ENCODE measurements at places on chromosomes 3 and 15. TPM values are rescaled to one million over a fixed set of nuclear protein-coding genes. Genes with fewer than 3 reads are reported as not detected.

MYH15 gene
- 0.18 TPM for total RNA-seq

FGD5 gene
- 58.5 TPM for total RNA-seq

DNA sequence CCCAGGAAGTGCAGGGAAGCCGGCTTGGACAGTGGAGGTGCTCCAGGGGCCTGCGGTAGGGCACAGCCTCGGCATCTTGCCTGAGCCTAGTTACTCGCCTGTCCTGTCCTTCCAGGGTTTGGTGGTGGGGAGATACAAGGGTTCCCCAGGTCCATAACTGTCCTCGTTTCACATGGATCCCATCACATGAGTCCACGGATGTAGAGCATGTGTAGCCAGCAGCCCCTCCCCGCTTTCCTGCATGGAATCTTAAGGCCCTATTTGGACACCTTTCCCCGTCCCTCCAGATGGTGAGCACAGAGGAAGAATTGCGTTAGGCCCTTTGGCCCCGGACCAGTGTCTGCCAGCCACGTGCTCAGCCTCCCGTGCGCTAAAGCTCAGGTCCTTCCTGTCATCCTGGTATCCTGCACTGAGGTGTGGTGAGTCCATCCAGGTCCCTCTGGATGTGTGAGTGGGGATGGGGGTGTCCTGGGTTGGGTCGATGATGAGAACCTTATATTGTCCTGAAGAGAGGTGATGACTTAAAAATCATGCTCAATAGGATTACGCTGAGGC is 230.4 kb downstream of the SNRPN start:
- no peak overlapping the region for H3K4me3 ChIP-seq
- DNase-seq, result no peak
- H3K36me3 ChIP-seq, result no peaks in the 10 kb centered on the region
- no peaks in the 10 kb centered on the region for H3K27me3 ChIP-seq

PLSCR4 gene
- total RNA-seq, result 95.2 TPM

IL12A gene
- 3.3 TPM for total RNA-seq

SCAP gene
- total RNA-seq, result 91.8 TPM

DNA sequence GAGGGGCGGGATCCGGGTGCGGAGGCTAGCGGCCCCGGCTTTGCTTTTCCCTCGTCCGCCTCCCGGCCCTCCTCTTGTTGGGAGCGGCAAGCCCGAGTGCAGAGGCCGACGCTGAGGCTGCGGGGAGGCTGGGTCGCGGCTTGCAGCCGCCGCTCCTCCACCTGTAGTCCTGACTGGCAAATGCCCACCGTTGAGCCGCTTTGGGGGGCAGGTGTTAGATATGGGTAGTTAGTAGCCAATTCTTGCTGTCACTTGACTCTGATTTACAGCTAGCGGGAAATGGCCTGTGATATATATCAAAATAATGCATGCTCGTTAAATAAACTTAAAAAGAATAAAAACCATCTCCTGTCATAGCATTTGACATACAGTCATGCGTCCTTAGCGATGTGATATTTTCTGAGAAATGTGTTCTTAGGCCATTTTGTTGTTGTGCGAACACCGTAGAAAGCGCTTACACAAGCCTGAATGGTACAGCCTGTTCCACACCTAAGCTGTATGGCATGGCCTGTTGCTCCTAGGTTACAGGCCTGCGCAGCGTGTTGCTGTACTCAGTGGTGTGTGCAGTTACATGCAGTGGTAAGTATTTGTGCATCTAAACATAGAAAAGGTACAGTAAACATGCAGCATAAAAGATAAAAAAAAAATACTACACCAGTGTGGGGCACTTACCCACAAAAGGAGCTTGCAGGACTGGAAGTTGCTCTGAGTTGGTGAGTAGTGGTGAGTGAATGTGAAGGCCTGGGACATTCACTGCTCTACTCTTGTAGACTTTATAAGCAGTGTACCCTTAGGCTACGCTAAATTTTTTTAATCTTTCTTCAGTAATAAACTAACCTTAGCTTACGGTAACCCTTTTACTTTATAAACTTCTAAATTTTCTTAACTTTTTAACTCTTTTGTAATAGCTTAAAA is 873 bp downstream of the CAPN7 start:
- DNase-seq, result peak; percentile 18
- H3K4me3 ChIP-seq, result peak overlapping the region; percentile 93
- no peaks in the 10 kb centered on the region for H3K27me3 ChIP-seq
- H3K36me3 ChIP-seq, result peaks cover 5% of the 10 kb centered on the region
- peak overlapping the region; percentile 98 for H3K27ac ChIP-seq
- peaks cover 6% of the 10 kb centered on the region for H3K4me1 ChIP-seq

NDUFB5 gene
- total RNA-seq, result 149 TPM

GRCh38 chr3:47156396-47156795 is 7.5 kb downstream of the SETD2 start:
- H3K36me3 ChIP-seq, result no peaks in the 10 kb centered on the region
- no peak overlapping the region for H3K27ac ChIP-seq
- no peak overlapping the region for H3K4me3 ChIP-seq
- H3K4me1 ChIP-seq, result peaks cover 26% of the 10 kb centered on the region

DNA sequence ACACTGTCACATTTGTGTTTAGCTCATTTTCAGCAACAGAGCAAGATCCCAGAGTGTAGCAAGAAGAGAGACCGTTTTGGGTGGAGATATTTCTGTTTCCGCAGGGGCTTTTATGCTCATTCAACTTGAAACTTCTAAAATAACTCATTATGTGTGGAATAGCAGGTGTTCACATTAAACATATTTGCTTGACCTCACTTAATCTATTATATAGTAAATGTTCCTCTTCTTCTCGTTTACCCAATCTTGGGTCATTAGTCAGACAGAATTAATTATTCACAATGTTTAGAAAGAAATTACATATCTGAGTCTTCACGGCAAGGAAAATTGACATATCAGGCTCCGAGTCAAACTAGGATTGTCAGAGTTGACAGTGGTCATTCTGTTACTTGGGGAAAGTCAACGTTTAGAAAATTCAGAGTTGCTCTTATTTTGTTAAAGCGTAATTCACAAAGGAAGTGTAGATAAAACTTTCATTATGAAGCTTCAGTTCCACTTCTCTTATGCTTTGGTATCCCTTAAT is 222.9 kb downstream of the TPRG1 start:
- H3K27ac ChIP-seq, result no peak overlapping the region
- no peaks in the 10 kb centered on the region for H3K36me3 ChIP-seq
- H3K4me3 ChIP-seq, result no peak overlapping the region
- no peaks in the 10 kb centered on the region for H3K4me1 ChIP-seq

DNA sequence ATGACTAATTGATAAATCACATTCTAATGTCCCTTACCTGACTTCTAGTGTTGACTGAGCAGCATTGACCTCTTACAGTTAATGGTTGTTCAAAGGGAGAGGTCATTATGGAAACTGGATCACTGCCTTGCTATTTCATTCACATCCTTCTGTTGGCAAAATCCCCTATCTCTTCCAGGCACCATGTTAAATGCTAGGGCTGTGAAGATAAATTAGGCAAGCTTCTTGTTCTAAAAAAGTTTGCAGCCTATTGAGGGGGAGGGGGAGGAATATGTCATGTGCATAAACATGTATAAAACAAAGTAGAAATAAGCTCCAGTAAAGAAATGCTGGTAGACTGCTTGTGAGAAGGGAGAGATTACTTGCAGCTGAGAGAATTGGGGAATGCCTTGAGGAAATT is 84.8 kb upstream of the MLF1 start:
- no peak overlapping the region for H3K27ac ChIP-seq
- no peaks in the 10 kb centered on the region for H3K4me1 ChIP-seq
- H3K4me3 ChIP-seq, result no peak overlapping the region
- no peaks in the 10 kb centered on the region for H3K27me3 ChIP-seq
- no peaks in the 10 kb centered on the region for H3K36me3 ChIP-seq

DNA sequence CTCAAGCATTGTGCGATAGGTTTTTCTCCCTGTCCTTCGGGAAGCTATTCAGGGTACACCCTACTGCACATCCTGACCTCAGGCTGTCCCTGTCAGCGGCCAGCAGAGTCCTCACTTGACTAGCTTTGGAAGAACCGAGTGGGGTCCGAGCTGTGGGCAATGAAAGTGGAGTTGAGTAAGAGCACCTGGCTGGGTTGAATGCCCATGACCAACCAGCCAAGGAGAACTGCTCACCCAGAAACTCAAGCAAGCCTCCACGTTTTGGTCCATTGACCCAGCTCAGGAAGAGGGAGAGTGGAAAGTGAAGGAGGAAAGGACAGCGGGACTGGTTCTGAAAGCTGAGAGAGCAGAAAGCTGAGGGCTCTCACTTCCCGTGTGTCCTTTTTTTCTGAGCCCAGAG is 36.0 kb upstream of the HDGFL3 start:
- H3K4me1 ChIP-seq, result no peaks in the 10 kb centered on the region
- no peak for DNase-seq
- no peak overlapping the region for H3K4me3 ChIP-seq
- H3K27ac ChIP-seq, result no peak overlapping the region

GRCh38 chr3:42581709-42582473 is at the start of gene SEC22C:
TSS of gene SEC22C (minus strand) at chr3:42581967. CDS start at chr3:42569046, 12,921 bp downstream.
- no peaks in the 10 kb centered on the region for H3K36me3 ChIP-seq
- peak; percentile 94 for DNase-seq
- no peaks in the 10 kb centered on the region for H3K27me3 ChIP-seq
- peak within 1 kb of the TSS; percentile 93 for H3K27ac ChIP-seq

DNA sequence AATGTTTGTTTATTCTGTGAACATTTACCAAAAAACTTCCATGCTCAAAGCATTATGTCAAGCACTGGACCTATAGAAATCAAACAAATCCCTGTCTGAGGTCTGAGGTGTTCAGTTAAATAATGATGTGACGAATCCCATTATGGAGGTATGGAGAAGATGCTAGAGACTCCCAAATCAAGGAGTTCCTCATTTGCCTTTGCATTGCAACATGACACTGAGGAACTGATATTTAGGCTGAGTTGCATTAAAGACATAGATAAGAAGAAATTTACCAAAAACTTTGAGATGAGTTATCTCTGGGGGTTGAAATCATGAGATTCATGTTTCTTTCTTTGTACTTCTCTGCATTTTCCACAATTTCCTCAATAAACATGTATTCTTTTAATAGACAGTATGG is 16.0 kb downstream of the CD200 start:
- no peaks in the 10 kb centered on the region for H3K27me3 ChIP-seq
- H3K27ac ChIP-seq, result no peak overlapping the region
- no peak overlapping the region for H3K4me3 ChIP-seq
- peaks cover 4% of the 10 kb centered on the region for H3K36me3 ChIP-seq
- peaks cover 4% of the 10 kb centered on the region for H3K4me1 ChIP-seq
- no peak for DNase-seq

DNA sequence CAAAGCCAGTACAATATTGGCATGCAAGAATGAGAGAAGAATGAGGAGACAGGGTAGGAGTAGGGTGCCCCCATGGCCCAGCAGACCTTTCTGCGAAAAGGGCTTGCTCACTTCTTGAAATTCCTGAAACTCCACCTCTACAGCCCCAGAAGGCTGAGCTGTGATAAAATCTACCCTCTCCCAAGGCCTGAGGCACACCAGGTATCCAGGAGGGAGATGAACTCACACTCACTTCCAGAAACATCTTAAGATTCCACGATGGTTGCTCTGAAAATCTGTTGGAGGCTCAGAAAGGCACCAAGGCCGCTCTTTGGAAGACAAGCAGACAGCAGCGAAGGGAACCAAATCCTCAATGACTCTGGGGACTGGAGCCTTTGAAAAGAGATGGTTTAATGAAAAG is 297.5 kb downstream of the UACA start:
- no peaks in the 10 kb centered on the region for H3K4me1 ChIP-seq
- no peaks in the 10 kb centered on the region for H3K36me3 ChIP-seq
- no peak for DNase-seq
- H3K4me3 ChIP-seq, result no peak overlapping the region

DNA sequence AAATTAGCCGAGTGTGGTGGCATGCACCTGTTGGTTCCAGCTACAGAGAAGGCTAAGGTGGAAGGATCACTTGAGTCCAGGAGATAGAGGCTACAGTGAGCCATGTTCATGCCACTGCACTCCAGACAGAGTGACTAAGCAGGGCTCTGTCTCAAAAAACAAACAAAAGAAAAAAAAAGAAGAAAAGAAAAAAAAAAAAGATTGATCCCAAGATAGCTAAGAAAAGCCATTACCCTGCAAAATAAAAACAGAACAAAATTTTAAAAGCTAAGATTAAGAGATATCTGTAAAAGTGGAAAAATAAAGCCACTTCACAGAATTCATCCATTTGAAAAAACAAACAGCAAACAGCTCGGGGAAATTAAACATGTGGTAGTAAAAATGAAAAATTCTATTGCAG is 23.8 kb downstream of the LRRC2 start:
- H3K4me1 ChIP-seq, result peaks cover 3% of the 10 kb centered on the region
- DNase-seq, result no peak

GRCh38 chr3:104040896-104041295 is 1325.8 kb upstream of the ALCAM start:
- H3K27me3 ChIP-seq, result no peaks in the 10 kb centered on the region
- no peaks in the 10 kb centered on the region for H3K4me1 ChIP-seq
- no peak overlapping the region for H3K4me3 ChIP-seq
- H3K36me3 ChIP-seq, result no peaks in the 10 kb centered on the region
- DNase-seq, result no peak

ANKRD34C gene
- total RNA-seq, result not detected

CPNE9 gene
- not detected for total RNA-seq

DNA sequence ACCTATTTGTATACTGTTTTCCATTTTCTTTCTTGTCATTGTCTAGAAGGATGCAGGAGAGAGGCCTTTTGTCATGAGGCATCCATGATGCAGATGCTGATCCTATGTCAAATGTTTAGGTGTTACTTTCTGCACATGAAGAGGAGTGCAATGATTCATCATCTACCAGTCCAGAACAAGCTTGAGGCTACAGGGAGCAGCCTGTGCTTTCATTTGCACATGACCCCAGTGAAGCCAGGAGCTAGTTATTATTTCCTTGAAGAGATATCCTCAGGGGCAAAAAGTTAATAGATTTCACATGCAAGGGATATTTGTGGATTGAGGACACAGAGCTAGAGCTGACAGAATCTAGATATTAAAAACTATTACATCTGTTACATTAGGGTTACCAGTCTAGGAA is 204.4 kb upstream of the TGFBR2 start:
- DNase-seq, result no peak
- H3K27me3 ChIP-seq, result no peaks in the 10 kb centered on the region
- no peaks in the 10 kb centered on the region for H3K36me3 ChIP-seq
- H3K4me3 ChIP-seq, result no peak overlapping the region
- no peak overlapping the region for H3K27ac ChIP-seq

DNA sequence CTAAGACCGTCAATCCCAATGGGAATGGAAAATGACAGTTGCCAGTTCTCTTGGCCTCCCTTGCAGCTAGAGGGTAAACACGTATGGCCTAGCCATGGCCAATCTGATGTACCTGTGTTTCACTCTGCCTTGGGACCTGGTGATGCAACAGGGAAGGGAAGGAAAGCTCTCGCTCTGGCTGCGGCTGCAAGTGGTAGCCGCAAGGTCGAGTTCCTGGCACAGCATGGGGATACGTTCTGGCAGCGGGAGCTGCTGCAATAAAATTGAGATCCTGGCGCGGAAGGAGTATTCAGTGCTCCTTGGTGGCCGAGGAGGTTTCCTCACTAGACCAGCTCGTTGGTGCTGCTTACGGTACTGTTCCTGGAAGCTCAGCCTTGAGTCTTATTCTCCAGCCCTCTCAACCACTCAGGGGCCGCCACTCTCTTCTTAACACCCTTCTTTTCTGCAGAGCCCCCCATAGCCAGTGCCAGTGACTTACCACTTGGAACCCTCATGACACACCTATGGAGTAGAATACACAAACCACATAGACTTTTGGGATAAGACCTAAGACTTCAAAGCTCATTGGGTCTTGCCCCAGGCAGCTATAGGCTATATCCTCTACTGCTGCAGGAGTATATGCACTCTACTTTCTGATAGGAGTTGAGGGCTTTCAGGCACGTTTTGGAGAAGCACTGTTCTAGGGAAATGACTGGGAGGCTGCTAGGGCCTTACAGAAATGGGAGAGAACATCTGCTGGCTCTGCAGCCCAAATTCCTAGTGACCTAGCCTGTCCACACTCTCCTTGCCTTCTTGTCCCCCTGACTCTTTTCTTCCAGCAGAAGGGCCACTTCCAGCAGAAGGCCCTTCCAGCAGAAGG is 2.7 kb downstream of the KY start:
- no peaks in the 10 kb centered on the region for H3K36me3 ChIP-seq
- no peak overlapping the region for H3K4me3 ChIP-seq
- H3K27me3 ChIP-seq, result no peaks in the 10 kb centered on the region
- no peak overlapping the region for H3K27ac ChIP-seq

Data from lung (tissue), 17 donors.